NCI-H1048 (cell line): ENCODE measurements at places on chromosomes 16 and 17.

- no peak for DNase-seq
Observed at GRCh38 chr17:58311429-58311894, 17.1 kb downstream of the TSPOAP1 start.

DNA sequence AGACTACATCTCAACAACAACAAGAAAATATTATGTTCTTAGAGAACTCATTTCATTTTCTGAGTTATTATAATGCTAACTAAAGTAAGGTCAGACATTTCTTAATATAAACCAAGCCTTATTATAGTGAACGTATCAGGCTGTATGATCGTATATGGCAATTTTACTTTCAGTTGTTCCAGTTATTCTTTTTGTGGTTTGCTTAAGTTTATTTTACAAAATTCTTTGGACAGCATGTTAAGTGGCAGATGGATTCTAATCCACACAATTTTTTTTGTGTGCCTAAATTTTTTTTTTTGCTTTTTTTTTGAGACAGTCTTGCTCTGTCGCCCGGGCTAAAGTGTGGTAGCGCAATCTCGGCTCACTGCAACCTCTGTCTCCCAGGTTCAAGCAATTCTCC, 59.0 kb downstream of the VMP1 start:
- no peak for DNase-seq

DNA sequence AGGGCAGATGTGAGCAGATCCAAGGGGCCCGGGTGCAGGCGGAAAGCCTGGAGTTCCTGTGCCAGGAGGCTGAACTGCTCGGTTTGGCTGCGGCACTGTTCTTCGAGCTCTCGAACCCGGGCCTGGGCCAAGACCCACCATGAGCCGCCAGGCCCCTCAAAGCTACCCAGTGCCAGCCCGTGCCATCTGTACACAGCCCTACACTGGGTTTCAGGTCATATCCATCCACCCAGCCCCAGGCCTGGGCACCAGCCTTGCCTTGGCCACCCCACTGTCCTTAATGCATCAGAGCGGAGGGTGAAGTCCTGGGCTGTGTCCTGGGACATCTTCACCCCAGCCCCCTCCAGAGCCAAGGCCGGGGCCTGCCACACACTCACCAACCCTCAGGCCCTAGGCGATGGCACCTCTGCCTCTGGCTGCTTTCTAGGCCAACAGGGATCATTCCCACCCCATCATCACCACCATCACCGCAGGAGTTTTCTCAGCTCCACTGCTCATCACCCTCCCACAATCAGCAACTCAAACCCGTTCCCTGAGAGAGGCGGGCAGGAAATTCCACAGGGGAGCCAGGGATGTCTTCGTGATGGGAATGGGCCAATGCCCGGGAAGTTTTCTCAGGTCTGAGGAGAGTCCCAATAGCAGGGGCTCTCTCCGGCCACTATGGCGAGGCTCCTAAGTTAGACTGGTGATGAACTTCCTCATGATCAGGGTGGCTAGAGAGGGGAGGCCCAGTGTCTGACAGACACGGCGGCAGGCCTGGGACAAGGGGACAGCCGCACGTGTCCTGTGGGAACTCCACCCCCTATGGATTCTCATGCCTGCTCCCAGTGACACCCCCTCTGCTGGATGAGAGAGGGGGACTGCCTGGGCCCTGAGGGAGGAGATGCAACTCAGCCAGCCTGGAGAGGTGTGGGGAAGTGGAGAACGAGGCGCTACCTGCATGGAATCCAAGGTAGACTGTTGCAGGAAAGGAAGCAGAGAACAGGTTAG, 9.1 kb downstream of the TSPOAP1 start:
- DNase-seq: no peak

DNA sequence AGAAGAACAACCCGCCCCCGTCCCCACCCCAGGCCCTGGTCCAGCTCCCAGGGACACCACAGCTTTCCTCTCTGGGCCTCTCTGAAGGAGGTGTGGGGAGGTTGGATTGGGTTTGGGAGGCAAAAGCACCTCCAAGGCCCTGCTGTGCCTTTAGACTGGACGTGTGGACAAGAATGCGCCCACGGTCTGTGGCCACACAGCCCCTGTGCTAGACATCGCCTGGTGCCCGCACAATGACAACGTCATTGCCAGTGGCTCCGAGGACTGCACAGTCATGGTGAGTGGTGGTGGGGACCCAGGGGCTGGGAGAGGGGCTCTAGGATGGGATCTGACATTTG, 3.0 kb downstream of the CORO1A start:
- no peak for DNase-seq

DNA sequence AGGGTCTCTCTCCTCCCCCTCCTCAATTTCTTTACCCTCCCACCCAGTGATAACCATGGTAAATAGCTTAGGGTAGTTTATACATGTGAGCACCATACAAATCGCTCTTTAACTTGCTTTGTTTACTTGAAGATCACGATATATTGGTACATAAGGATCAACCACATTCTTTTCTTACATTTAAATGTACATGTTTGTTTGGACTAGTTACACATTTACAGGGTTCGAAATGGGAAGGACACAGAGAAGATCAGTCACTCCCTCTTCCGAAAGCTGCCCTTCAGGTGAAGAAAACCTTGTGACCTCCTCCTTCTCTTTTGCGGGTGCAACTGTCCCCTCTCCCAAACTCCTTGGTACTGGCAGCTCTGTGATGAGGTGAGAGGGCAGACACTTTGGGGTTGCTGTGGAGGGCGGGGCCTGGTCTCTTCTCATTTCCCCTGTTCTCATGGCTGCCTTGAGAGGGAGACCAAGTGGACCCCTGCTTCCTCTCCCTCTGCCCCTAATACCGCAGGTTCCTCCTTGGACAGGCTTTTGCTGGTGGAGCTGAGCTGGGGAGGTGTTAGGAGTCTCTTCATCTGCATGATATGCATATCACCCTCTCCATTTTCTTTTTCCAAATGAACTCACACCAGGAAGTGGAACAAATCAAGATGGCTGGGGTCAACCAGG, 4.7 kb upstream of the PIK3R6 start:
- DNase-seq: no peak

GRCh38 chr17:33572615-33573014, 279.5 kb upstream of the ASIC2 start:
- no peak for DNase-seq

GRCh38 chr16:50634090-50634489, 47.0 kb downstream of the SNX20 start:
- DNase-seq: no peak
